ENCODE measurements at places on chromosomes 2 and 18.

DNA sequence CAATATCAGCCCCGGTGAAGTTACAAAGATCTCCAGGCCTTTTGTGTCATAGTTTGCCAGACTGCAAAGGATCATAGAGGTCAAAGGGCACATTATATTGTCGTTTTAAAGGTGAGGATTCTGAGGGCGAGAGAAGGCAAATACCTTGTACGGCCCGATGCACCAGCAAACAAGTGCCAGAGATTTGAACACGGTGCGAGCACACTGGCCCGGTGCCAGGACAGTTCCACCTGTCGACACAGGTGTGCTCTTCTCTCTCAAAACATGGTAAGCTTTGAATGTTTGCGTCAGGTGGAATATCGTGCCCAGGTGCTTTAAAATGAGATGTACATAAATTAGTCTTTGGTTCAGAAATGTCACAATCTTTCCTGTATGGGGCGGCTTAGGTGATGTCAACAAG lies 776.1 kb upstream of the ID2 start:
- no peak for DNase-seq

DNA sequence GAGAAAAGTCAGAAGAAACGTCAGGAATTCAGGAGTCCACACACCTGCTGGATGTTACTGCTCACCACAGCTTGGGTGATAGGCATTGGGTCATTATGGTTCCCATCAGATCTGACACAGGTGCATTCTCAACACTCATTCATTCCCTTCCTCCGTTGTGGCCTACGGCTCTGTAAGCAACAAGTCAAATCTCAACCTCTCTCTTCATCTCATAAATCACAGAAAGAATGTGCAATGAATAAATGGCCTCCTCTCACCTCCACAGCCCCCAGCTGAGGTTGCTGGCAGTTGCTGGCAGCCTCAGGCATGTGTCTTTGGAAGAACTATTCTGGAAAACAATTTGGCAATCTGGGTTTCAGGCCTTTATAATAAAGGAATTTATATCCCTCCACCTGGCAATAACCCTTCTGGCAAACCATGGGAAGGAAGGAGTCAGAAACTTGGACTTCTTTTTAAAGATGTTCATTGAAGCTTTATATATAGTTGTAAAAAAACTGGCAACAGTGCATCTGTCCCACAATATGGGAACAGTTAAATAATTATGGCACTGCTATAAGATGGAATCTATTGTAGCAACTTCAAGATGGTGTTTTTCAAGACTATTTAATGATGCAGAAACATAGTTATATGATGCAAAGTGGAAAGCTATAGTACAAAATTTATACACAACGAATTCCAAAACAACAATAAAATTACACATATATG lies 175.4 kb downstream of the ANAPC1 start:
- DNase-seq: no peak

DNA sequence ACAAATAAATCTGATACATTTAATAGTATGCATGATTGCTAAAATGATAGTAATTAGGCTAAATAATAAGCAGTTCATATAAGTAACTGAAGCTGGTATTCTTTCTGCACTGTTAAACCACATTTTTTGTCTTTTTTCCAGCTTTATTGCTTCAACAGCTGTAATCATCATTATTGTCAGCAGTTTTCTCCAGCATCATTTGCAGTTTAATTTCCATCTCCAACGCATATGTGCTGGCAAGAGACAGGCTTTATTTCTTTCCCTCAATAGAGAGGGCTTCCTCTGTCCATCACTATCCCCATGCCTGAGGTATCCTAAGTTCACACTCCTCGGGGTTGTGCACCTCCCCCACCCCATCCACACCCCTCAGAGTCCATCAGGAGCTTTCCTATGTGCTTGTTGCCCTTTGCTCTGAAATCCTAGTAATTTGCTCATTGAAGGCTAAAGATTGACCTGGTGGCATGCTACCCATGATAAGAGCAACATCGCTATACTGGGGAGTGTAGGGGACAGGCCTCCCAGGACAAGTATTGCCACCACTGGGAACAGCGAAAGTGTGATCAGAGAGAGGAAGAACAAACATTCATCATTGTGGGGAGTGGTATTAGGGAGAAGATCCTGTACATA lies 37.1 kb downstream of the B4GALT6 start:
- no peak for DNase-seq

GRCh38 chr2:139518321-139518720 lies 738.1 kb upstream of the NXPH2 start:
- DNase-seq: no peak

DNA sequence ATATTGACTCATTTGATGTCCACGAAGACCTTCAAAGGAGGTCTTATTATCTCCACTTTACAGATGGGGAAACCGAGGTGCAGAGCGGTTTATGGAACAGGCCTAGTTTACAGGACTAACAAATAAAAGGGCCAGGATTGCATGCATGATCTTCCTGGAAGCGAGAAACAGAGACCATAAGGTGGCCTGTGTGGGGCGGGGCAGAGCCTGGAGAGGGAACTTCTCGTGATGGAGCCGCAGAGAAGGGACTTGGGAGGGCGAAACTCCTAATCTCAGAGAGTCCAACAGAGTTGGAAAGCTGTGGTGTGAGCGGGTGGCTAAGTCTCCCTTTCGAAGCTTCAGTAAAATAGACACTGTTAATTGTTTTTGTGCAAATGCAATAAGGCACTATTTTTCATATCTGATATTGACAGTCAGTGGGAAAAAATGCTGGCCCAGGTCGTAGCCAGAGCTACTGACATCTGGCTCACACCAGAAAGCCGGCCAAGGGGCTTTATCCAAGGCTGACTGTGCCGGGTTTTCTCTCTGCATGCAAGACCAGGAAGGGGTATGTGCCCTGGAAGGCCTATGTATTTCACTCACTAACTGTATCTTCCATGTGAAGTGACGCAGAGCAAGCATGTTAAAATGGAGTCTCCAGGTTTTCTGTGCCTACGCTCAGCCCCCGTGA lies 4.5 kb downstream of the INPP5D start:
- DNase-seq: no peak

Measured in stimulated activated CD4-positive, alpha-beta T cell treated with anti-CD3 and anti-CD28 coated beads, TNF-alpha, amount 100 ng/mL, for 48 hours (primary cell).